ENCODE measurements at places on chromosomes 13 and 19.

DNA sequence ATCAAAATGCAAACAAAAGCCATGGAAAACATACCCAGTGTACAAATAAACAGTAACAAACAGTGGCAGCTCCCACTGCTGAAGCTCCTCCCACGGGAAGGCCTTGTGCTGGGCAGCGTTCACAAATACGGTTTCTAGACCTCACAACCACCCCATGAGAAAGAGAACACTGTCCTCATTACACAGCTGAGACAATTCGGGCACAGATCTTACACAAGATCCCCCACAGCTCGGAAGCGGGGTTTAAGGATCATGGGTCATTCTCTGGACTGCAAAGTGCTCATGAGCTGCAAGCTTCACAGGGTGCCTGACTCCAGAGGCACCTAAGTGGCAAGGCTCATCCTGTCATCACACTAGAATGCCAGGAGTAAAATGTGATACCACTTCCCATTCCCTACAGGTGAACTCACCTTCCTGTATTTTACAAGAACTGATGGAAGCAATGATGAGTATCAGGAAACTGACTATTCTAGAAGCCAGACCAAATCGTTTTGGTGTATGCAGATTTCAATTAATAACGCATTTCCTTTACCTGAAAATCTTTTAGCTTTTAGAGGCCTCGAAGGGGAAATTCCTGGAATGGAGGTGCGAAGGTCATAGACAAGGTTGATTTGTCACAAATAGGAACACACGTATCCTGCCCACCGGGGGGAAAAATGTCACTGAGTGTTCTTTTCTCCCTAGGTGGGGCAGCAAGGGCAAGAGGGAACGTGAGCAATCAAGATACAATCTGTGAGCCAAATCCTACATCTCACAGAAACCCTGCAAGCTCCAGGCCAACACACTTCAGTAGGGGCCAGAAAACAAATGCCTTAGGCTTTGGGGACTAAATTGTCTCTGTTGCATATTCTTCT is 41.2 kb downstream of the STK24 start:
- H3K4me1 ChIP-seq, result peaks cover 87% of the 10 kb centered on the region
- H3K4me3 ChIP-seq, result no peak overlapping the region
- H3K27ac ChIP-seq, result no peak overlapping the region
- no peaks in the 10 kb centered on the region for H3K36me3 ChIP-seq
- H3K27me3 ChIP-seq, result no peaks in the 10 kb centered on the region
- no peak for DNase-seq

GRCh38 chr19:35889370-35890112 is 10.8 kb downstream of the NFKBID start:
- no peaks in the 10 kb centered on the region for H3K4me1 ChIP-seq
- DNase-seq, result no peak
- H3K4me3 ChIP-seq, result no peak overlapping the region
- peaks cover 41% of the 10 kb centered on the region for H3K36me3 ChIP-seq

- DNase-seq, result no peak
- no peak overlapping the region for H3K4me3 ChIP-seq
- H3K36me3 ChIP-seq, result peaks cover 4% of the 10 kb centered on the region
- no peaks in the 10 kb centered on the region for H3K27me3 ChIP-seq
- H3K27ac ChIP-seq, result no peak overlapping the region
These were observed 89.9 kb downstream of the STK24 start for GRCh38 chr13:98487016-98487415.

DNA sequence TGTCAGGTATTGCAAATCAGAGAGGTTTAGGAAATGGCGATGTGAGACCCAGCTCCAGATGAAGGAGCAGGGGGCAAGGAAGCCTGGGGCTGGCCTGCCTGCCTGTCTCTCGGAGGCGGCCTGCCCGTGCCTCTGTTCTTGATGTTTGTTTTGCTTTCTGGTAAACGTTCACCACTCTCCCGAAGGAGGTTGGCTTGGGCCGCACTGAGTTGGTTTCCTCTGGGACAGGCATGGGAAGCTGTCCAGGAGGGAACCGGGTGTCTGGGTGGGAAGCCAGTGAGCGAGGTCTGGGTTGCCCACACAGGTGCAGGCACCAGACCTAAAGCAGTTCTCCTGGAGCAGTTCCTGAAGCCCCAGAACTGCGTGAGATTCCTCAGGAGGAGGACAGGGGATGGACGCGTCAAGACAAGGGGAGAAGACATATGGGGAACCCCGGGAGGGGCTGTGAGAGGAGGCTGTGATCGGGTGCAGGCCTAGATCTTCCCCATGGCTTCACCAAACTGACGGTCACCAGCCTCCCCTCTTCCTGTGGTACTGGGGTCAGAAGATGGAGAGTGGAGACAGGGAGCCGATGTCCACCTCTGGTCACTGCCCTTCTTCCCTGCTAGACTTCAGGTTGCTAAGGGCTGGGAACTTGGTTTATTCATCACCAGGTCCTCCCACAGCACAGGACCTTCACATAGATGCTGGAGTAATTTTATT is 15.2 kb downstream of the COL4A2 start:
- H3K4me1 ChIP-seq, result no peaks in the 10 kb centered on the region
- DNase-seq, result no peak
- H3K27ac ChIP-seq, result no peak overlapping the region
- H3K36me3 ChIP-seq, result no peaks in the 10 kb centered on the region
- no peaks in the 10 kb centered on the region for H3K27me3 ChIP-seq

- H3K4me3 ChIP-seq, result no peak within 1 kb of the TSS
- H3K4me1 ChIP-seq, result no peaks in the 10 kb centered on the region
- no peak within 1 kb of the TSS for H3K27ac ChIP-seq
- no peak for DNase-seq
- no peaks in the 10 kb centered on the region for H3K27me3 ChIP-seq
These were observed at the start of gene GPC6 for GRCh38 chr13:93226623-93227279. Gene GPC6 (plus strand): TSS chr13:93226807.

GRCh38 chr13:82803341-82803740 is 1078.9 kb downstream of the SLITRK1 start:
- H3K27me3 ChIP-seq, result no peaks in the 10 kb centered on the region
- no peak overlapping the region for H3K27ac ChIP-seq
- H3K4me1 ChIP-seq, result no peaks in the 10 kb centered on the region
- H3K36me3 ChIP-seq, result no peaks in the 10 kb centered on the region
- H3K4me3 ChIP-seq, result no peak overlapping the region
- DNase-seq, result no peak

DNA sequence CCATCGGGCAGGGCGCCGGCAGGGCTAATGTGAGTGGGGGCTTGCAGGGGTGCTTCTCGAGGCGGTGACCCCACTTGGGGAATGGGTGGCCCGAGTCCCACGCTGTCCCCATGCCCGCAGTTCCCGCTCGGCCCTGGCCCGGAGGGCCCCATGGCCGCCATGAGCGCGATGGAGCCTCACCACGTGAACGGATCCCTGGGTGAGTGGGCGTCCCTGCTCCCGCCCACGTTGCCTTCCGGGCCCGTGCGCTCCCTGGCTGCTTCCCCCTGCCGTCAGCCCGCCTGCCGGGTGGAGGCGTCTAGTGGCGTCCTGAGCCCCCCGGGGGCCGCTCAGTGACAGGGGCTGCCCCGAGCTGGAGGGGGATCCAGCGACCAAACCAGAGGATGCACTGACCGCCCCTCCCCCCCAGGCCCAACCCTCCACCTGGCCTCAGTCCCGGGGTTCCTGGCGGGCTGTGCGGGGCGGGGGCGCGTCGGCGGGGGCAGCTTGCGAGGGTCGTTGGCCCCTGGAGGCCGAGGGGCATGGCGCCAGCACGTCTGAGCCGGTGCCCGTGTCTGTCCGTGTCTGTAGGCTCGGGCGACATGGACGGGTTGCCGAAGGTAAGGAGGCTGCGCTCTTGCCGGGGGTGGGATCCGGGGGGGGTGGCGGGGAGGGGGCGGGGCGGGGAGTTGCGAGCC is 4.8 kb downstream of the ISYNA1 start:
- no peaks in the 10 kb centered on the region for H3K36me3 ChIP-seq
- H3K4me1 ChIP-seq, result peaks cover 34% of the 10 kb centered on the region
- peak overlapping the region; percentile 24 for H3K27ac ChIP-seq
- peak overlapping the region; percentile 47 for H3K4me3 ChIP-seq
- DNase-seq, result no peak

- no peak overlapping the region for H3K27ac ChIP-seq
- H3K36me3 ChIP-seq, result no peaks in the 10 kb centered on the region
- no peaks in the 10 kb centered on the region for H3K4me1 ChIP-seq
- DNase-seq, result no peak
- no peak overlapping the region for H3K4me3 ChIP-seq
These were observed 636.2 kb upstream of the KLF12 start for GRCh38 chr13:74770361-74770760.

- no peaks in the 10 kb centered on the region for H3K4me1 ChIP-seq
- H3K27ac ChIP-seq, result no peak overlapping the region
- no peak overlapping the region for H3K4me3 ChIP-seq
These were observed 131.5 kb downstream of the SHISA2 start for GRCh38 chr13:25920277-25920676.

DNA sequence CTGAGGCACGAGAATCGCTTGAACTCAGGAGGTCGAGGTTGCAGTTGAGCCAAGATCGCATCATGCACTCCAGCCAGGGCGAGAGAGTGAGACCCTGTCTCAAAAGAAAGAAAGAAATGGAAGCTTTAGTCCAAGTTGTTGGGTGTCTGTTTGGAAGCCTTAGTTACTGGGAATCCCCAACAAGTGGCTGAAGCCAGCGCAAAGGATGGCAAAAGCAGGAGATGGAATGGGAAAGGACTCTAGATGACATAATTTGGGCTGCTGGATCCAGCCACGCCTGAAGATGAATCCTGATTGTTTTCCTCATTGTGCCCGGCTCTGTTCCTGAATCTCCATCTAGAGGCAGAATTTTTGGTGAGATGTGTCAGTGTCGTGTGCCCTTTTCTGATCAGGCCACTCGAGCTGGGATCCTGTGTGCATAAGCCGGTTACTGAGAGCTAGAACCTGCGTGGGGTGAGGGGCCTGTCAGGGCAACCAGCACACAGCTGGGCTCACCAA is 18.1 kb downstream of the CEBPA start:
- no peak for DNase-seq
- no peaks in the 10 kb centered on the region for H3K4me1 ChIP-seq
- H3K36me3 ChIP-seq, result no peaks in the 10 kb centered on the region
- H3K27me3 ChIP-seq, result no peaks in the 10 kb centered on the region

DNA sequence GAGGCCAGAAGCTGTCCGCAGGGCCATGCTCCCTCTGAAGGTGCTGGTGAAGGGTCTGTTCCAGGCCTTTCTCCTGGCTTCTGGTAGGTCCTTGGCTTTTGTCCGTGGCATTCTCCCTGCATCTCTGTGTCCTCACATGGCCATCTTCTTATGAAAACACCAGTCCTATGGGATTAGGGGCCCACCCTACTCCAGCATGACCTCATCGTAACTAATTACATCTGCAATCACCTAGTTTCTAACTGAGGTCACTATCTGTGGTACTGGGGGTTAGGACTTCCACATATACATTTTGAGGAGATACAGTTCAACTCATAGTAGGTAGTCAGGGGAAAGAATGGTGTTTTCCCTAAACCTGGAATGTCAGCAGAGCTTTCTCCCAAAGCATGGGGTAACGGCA is 3.1 kb downstream of the C13orf42 start:
- DNase-seq, result no peak
- H3K4me1 ChIP-seq, result no peaks in the 10 kb centered on the region
- no peak overlapping the region for H3K4me3 ChIP-seq
- no peaks in the 10 kb centered on the region for H3K27me3 ChIP-seq
- no peak overlapping the region for H3K27ac ChIP-seq
- no peaks in the 10 kb centered on the region for H3K36me3 ChIP-seq

DNA sequence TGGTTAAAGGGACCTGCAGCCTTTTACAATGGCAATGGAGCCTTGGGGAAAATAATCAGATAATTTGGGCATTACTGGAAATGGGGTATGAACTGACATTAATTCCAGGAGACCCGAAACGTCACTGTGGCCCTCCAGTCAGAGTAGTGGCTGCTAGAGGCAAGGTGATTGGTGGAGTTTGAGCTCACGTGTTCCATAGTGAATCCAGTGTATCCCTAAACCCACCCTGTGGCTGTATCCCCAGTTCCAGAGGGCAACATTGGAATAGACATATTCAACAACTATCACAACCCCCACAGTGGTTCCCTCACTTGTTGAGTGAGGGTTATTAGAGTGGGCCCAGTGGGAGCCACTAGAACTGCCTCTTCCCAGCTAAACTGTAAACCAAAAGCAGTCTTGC is 3.3 kb upstream of the LILRA2 start:
- H3K4me1 ChIP-seq, result no peaks in the 10 kb centered on the region
- no peak overlapping the region for H3K27ac ChIP-seq
- no peak overlapping the region for H3K4me3 ChIP-seq
- H3K36me3 ChIP-seq, result no peaks in the 10 kb centered on the region
- H3K27me3 ChIP-seq, result peaks cover 5% of the 10 kb centered on the region
- DNase-seq, result no peak

DNA sequence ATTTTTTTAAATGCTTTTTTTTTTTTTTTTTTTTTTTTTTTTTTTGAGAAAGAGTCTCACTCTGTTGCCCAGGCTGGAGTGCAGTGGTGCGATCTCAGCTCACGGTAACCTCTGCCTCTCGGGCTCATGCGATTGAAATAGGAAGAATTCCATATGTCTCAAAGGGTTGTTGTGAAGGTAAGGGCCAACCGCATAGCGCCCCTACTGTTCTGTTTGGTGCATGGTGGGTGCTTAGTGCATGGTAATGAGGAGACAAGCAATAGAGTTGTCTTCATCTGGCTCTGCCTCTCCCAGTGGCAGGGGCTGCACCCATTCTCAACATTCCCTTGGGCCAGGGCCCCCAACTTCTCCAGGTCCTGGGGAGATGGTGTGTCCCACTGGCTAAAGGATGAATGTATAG is 68.7 kb downstream of the RASL11A start:
- no peak overlapping the region for H3K27ac ChIP-seq
- H3K36me3 ChIP-seq, result no peaks in the 10 kb centered on the region
- no peak overlapping the region for H3K4me3 ChIP-seq
- DNase-seq, result peak; percentile 46

DNA sequence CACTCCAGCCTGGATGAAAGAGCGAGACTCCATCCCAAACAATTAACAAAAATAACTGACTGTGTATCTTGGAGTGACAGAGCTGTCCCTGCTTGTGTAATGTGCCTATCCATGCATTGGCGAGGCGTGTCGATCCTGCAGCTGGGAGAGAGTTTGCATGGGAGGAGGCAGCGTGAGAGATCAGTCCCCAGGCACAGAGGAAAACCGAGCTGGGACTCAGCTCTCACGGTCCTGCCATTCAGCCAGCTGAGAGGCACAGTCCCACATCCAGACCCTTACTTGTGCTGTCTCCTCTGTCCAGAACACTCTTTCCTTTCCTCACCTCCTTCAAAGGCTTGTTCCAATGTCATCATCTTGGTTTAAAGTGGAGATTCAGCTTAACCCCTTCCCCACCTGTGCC is 11.9 kb upstream of the SULT2B1 start:
- no peak for DNase-seq
- no peaks in the 10 kb centered on the region for H3K4me1 ChIP-seq
- H3K4me3 ChIP-seq, result no peak overlapping the region
- H3K27ac ChIP-seq, result no peak overlapping the region

DNA sequence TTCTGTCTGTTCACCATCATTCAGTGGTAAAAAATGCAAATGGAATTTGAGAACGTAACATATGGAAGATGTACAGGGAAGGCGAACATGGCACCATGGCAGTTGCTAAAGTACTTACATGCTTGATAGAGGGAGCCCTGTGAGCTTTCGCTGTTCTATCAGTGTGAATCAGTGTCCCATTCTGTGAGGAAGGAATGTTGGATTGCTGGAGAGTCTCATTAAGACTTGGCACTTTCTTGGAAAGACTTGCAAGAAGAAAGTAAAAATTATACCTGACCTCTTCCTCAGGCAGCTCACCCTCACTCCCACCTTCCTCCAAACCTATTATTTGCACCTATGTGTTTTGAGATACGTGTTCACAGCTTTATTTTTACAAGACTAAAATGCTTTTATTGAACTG is 43.5 kb downstream of the FREM2 start:
- no peaks in the 10 kb centered on the region for H3K27me3 ChIP-seq
- no peak overlapping the region for H3K27ac ChIP-seq
- no peaks in the 10 kb centered on the region for H3K36me3 ChIP-seq
- H3K4me3 ChIP-seq, result no peak overlapping the region
- no peak for DNase-seq
- no peaks in the 10 kb centered on the region for H3K4me1 ChIP-seq

All from CD8-positive, alpha-beta memory T cell (primary cell).